ENCODE measurements at places on chromosomes 3 and 15.

- DNase-seq, result no peak
Observed at GRCh38 chr3:142433110-142433509, 14.7 kb downstream of the XRN1 start.

DNA sequence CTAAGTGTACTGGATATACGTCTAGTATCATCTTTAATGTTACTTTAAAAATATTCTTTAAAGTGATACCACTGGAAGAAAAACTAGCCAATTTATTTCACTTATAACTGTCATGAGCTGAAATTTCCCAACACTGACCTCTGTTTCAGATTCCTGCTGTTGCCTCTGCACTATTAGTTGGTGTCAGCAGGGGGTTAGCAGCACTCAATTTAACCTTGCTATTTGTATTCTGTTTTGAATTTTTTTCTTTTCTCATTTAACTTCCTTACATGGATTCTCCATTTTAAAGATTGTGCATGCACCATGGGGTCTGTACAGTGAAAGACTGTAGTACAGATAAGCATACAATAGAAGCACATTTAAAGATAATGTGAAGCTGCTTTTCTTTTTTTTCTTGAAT is 169.2 kb downstream of the UBE2E2 start:
- no peak for DNase-seq

- DNase-seq, result no peak
Observed at GRCh38 chr3:193800138-193801043, 207.4 kb downstream of the OPA1 start.

- no peak for DNase-seq
Observed at GRCh38 chr3:119362940-119363725, 69.0 kb downstream of the ARHGAP31 start.

- DNase-seq, result no peak
Observed at GRCh38 chr3:171696805-171697204, 113.5 kb downstream of the PLD1 start.

DNA sequence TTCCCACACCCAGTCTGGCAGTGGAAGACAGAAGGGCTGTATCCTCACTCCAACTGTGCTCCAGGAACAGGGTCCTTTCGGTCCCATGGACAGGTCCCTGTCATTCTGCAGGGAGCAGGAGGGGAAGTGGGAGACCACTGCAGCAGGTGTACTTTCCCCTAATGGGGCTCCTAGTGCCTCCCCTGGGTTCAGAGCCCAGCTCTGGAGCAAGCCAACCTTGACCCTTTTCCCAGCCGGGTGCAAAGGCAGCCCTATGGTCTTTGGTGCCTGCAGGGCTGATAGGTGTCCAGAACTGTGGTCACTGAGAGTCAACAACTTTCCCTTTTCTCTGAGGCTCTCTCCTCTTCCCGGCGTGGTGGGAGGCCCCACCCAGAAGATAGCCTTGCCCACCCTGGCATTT is 26.8 kb downstream of the MAGEF1 start:
- DNase-seq, result no peak

GRCh38 chr15:76344893-76345582 is 8.5 kb downstream of the ISL2 start:
- DNase-seq, result no peak

GRCh38 chr15:60957111-60957510 is 272.0 kb downstream of the RORA start:
- DNase-seq, result no peak

GRCh38 chr3:177571271-177571943 is 374.1 kb upstream of the TBL1XR1 start:
- no peak for DNase-seq

- no peak for DNase-seq
Observed at GRCh38 chr3:188949456-188949855, 222.3 kb upstream of the TPRG1 start.

GRCh38 chr3:49277383-49277775 is 347 bp upstream of the C3orf62 start:
- DNase-seq, result no peak

DNA sequence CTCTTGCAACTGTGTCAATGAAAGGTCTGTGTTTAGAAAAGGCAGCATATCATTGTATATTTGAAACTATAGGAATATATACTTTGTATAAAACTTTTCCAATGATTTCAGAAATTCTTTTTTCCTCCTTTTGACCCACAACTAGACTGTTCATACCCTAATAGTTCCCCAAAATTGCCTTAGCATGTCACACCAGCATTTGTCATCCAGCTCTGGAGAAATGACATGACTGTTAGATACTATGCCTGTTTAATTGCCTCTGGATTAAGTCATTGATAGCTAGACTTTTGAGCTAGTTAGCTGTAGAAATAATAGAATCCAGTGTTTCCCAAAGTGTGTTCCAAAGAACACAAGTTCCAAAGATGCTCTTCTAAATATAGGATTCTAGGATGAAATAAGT is 32.4 kb downstream of the B3GALNT1 start:
- no peak for DNase-seq

DNA sequence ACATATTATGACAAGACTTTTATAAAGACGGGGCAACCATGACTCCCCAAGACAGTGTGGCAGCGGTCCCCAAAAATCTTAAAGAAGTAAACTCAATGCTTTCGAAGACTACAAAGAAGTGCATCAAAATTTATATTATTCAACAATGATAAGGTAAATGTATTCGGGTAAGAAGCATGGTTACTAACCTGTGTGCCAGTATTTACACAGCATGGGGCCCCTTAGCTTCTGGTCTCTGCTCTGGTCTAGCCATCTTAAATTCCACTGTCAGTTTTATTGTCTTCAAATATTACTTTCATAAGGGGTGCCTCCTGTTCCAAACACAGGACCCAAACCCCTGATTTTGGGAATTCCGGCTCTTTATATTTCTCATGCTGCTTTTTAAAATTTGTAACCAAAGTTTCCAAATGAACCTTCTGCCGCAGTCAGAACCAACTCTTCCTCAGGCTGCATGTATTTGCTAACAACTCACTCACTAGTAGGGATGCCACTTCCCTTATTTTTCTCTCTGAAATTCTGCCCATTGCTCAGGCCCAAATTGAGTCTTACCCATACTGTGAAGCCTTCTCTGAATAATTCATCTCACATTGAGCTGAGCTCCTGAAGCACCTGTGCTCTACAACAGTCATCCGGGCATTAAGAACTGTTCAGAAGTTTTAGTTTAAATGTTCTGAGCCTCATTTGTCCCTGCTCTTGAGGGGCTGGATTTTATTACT is 1.2 kb downstream of the TTC23 start:
- DNase-seq, result no peak

DNA sequence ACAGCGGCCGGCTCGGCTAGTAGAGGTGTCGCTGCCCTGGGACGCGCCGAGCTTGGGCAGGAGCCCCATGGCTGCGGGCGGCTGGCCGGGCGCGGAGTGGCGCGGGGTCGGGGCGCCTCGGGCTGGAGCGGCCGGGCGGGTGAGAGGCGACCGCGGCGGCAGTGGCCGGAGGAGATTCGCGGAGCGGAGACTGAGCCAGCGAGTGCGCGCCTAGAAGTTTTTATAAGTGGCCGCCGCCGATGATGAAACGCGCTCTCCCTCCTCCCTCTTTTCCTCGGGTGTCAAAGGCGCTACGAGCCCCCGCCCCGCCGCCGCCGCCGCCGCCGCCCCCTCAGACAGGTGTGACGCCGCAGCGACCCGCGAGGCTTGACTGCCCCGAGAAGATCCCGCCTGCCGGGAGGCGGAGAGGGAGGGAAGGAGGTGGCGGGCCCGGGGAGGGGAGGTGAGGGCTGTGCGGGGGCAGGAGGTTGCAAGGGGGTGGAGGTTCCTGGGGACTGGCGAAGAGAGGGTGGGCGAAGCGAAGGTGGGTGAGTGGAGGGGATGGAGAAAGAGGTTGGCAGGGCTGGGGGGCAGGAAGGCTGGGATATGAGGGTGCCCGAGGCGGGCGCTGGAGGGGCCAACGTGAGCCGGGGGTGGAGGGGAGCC is at the start of gene SLCO2A1:
Gene SLCO2A1, minus strand, starts transcription at position 192 of the 645 bp plus-strand sequence. Its CDS starts 123 bp downstream, at position 69.
- no peak for DNase-seq

DNA sequence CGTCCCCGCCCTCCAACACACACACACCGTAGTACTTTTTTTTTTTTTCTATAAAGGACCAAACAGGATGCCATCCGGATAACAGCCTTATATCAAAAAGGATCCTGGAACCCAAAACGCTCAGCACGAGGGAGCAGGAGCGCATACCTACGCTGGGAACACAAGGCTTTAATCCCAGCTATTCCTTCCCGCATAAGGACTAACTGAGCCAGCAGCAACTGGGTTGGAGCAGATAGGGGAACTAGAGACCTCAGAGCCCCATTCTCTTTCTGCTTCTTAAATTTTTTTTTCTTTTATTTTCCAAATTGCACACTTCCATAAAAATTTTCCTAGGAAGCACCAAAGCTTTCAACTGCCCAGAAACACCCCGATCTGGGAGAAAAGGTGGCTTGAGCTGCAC is 1.3 kb downstream of the TRANK1 start:
- no peak for DNase-seq

GRCh38 chr3:13243586-13243985 is 170.4 kb upstream of the IQSEC1 start:
- no peak for DNase-seq

GRCh38 chr3:31908391-31909097 is 72.5 kb downstream of the OSBPL10 start:
- no peak for DNase-seq

DNA sequence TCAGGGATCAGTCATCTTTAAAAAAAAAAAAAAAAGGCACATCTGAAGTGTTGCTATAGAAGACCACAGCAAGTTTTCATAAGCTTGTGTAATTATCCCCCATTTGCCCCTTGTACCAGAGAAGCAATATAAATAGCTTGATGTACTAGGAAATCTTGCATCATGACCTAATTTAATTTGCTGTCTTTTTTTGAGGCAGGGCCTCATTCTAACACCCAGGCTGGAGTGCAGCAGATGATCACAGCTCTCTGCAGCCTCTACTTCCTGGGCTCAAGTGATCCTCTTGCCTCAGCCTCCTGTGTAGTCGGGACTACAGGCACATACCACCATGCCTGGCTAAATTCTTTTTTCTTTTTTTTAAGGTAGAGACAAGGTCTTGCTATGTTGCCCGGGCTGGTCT is 88.7 kb downstream of the ARIH1 start:
- DNase-seq, result no peak

DNA sequence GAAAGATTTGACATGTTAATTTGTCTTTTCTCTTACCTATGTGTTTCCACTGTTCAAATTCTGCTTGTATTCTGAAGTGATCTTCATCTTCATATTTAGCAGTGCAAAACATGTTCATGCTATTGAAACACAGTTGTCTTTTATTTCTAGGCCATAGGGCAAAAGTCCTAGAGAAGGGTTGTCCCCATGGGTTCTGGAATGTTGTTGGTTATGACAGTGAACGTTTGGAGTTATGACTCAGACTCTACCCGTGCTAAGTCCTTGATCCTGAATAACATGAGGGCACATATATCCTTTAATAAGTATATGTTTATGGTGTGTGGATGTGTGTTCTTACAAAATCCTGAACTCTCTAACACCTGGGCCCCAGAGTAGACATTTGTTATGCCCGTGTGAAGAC is 23.0 kb upstream of the ARPP21 start:
- no peak for DNase-seq

DNA sequence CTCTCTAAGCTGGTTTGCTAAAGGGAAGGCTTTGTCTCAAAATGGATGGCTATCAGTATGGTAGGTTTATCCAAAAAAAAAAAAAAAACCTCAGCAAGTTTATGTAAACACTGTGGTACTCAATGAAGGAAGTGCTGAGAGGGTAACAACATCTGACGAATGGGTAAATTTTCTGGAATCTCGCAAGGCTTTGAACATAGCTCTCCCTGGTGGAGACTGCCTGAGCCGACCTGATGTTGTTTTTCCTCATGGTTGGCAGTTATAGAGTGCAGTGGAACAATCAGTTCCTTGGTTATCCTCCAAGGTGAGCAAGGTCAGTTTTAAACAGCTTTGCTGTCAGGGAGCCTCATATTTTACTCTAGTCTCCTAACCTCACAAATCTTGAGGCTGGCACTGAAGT is 94.6 kb downstream of the ZPLD1 start:
- no peak for DNase-seq

DNA sequence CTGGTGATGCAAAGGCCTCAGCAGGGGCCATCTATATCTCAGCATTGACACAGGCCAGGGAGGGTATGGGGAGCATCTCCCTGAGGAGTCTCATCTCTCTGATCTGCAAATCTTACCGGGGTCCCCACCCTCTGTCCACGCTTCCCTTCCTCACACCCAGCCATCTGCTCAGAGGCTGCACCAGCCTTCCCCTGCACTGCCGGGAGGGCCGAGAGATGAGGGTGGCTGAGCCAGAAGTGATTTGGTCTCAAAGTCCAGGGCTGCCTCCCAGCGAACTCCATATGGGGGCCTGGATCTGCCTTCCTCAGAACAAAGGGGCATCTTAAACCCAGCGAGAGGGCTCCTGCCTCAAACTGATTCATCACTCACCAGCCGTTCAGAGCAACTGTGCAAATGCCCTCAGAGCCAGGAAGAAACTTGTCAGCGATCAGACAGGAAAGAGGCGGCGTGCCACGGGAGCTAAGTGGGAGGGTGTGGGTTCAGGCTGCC is 4.6 kb downstream of the IGDCC3 start:
- no peak for DNase-seq

GRCh38 chr3:45881078-45882022 is 5.0 kb upstream of the CCR9 start:
- no peak for DNase-seq

DNA sequence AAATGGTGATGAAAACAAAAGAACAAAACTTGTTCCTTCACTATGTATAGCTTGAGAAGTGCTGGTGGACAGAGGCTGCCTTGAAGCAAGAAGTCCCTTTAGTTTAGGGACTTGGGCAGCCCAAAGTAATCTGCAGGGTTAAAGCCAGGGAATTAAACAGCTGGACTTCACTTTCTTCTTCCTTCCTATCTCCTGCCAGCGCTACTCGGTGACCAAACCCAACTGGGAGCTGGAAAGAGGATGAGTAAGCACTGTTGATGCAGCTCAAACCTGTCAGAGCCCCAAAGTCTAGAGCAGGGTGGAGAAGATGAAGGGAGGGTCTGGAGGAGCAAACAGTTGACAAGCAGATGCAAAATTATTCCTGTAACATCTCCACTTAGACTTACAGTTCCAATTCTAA is 73.1 kb upstream of the FBN1 start:
- DNase-seq, result no peak

GRCh38 chr3:115839246-115839645 is 215.9 kb downstream of the GAP43 start:
- no peak for DNase-seq

DNA sequence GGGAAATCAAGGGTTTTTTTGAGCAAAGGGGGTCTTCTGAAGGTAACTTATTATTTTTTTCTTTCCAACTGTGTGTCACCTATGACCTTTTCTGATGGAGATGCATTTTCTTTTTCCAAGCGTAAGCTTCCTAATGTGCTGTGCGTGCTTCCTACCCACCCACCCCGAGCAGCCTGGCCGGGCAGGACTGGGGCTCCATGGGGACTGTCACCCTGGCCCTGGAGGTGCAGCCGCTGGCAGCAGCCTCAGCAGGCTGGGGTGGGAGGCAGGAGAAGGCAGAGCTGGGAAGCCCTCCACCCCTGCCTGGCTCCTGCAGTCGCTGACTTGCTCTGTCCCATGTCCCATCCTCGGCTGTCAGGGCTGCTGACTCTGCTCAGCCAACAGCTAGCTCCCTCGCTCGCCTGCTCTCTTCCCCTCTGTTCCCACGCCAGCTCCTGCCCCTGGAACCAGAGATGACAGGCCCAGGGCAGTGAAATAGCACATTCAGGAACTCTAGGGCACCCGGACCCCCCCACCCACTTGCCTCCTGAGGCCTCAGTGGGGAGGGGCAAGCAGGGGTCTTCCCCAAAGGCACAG is 21.4 kb downstream of the IDH2 start:
- DNase-seq, result no peak

- DNase-seq, result no peak
Observed at GRCh38 chr3:32865383-32865782, 47.6 kb downstream of the TRIM71 start.

GRCh38 chr15:64731012-64731804 is 44.2 kb downstream of the RBPMS2 start:
- no peak for DNase-seq

- no peak for DNase-seq
Observed at GRCh38 chr3:66037986-66038369, 740 bp downstream of the MAGI1 start.

Measured in activated gamma-delta T cell (primary cell).